ENCODE measurements at places on chromosomes 13 and 19.
A peak's percentile ranks its signal among the peaks of the same experiment; 100 is the strongest.

- no peak for DNase-seq
Measured at GRCh38 chr19:8355631-8356402, 8.1 kb upstream of the ANGPTL4 start.

GRCh38 chr13:94270556-94270955 is 208.9 kb downstream of the DCT start:
- DNase-seq, result no peak

DNA sequence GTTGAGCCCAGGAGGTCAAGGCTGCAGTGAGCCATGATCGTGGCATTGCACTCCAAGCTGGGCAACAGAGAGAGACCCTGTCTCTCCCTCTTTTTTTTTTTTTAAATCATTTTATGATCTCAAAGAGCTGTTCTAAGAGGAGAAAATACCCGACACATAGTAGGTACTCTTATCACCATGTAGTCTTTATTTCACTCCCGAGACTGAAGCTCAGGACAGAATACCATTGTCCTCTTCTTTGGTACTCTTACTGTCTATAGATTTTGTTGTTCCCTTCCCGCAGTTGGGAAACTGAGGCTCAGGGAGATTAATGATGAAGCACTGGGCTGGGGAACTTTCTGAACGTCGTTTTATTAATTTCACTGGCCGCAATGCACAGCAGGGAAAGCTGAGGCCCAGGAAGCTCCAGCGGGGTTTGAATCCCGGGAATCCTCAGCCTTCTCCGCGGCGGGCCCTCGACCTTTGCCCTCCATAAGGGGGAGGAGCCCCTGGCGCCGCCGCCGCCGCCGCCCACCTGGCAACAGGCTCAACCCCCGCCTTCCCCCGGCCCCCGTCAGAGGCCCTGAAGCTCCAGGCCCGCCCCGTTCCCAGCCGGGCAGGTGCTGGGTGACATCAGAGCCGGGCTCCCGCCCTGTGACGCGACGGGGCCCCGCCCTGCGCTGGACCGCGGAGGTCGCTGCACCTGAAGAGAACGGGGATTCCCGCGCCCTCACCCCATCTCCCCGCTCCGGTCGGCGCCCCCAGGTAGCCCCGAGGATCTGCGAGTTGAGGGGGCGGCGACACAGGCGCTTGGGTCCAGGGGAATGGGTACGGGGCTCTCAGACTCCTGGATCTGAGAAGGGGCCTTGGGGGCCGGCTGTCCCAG is 1.6 kb downstream of the MYH14 start:
- peak; percentile 8 for DNase-seq

- no peak for DNase-seq
Measured at GRCh38 chr13:69077267-69077666, 1030.4 kb upstream of the ATXN8OS start.

DNA sequence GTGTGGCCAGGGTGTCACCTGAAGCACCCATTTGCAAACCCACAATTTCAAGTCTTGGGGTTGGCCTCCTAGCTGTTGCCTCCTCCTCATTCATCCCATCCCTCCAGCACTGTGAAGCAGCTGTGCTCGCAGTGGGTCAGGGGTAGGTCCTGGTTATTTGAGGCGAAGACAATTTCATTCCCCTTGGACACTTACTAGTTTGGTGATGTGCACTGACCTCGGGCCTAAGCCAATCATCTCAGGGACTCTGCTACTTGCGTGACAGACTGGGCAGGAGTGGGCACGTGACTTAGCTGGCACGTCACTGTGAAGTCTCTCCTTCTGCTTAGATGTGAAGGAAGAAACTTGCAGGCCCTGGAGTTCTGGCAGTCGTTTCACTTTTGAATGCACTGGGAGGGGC is 3.5 kb upstream of the ATP11A start:
- no peak for DNase-seq

GRCh38 chr19:33300009-33300893 is 2.1 kb downstream of the CEBPA start:
- DNase-seq, result no peak

- DNase-seq, result no peak
Measured at GRCh38 chr19:39199025-39199424, 2.3 kb downstream of the NCCRP1 start.

Data from stimulated activated CD4-positive, alpha-beta T cell treated with anti-CD3 and anti-CD28 coated beads, Interleukin-1b, Interleukin-23, amount 100 ng/mL, for 48 hours (primary cell).